ENCODE measurements at places on chromosomes 4 and X. TPM values are rescaled to one million over a fixed set of nuclear protein-coding genes. Genes with fewer than 3 reads are reported as not detected.

Gene EXOC1L
- total RNA-seq, result not detected

Gene PAGE1
- not detected for total RNA-seq

Gene XKRX
- 3.7 TPM for total RNA-seq

DNA sequence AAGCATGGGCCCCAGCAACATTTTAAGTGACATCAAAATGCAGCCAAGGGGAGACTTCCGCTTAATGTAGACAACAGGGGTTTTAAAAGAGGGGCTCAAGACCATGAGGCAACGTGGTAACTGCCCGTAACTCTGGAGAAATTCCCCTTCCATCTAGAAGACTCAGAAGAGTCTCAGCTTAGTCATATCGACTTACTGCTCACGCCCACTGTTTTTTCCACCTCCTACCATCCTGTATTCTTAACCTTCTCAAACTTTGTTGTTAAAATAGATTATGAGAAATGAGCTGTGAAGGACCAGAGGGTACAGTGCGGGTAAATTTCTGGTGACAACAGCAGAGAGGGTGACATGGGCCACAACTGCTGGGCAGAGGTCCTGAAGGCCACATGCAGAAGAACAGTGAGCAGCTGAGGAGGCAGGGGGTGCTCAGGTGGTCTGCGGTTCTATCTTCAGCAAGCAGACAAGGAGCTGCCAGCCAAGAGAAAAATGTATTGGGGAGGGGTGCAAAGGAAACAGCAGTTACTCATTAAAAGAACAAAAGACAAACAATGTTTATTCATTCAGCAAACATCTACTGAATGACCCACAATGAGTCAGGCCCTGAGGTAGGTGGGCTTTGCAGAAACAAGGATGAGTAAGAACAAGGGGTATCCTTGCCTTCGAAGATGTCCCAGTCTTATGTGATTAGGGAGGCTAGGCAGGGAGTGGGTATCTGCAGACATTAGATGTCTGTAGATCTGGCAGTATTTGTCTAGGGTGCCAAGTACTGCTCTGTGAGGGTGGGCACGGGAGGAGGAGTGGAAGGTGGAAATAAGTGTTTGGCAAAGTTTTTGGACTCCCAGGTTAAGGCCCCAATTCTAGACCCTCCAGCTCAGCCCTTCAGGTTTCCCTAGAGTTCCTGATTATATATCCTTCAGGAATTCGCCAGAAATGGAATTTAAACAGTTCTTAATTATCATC is 175.3 kb downstream of the TSPAN5 start:
- ATAC-seq, result no peak
